ENCODE measurements at places on chromosomes 2 and 18.

GRCh38 chr18:40577239-40577980 is 1377.6 kb upstream of the PIK3C3 start:
- DNase-seq = no peak

- DNase-seq = no peak
Observed at GRCh38 chr2:44713170-44713569, 228.3 kb upstream of the SIX3 start.

DNA sequence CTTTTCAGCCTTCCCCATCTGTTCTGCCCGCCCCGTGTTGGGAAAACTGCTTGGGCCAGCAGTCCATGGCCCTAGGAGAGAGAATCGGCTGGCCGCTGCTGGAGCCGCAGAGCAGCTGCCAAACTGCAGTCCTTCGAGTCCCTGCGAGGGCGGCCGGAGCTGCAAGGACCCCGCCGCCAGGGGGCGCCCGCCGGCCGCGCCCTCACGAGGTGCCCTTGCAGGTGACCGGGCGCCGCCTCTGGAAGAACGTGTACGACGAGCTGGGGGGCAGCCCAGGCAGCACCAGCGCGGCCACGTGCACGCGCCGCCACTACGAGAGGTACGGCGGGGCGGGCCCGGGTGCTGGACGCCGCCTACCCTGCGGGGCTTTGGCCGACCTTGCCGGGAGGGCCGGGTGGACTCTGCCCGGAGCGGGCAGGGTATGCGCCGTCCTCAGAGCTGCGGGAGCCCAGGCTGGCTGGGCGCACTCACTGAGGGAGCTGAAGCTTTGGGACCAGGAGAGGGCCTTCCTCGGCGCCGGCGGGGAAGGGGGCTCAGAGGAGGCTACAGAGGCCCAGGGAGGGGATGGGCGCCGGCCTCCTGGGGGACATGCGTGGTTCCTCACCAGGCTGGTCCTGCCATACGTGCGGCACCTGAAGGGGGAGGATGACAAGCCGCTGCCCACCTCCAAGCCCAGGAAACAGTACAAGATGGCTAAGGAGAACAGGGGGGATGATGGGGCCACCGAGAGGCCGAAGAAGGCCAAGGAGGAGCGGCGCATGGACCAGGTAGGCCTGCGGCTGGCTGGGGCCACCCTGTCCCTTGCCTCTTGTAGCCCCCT is 13.6 kb downstream of the ARID5A start:
- no peak for DNase-seq

- no peak for DNase-seq
Observed at GRCh38 chr18:74326231-74326630, 10.6 kb downstream of the C18orf63 start.

- peak; percentile 54 for DNase-seq
Observed at GRCh38 chr18:21997207-21998143, 171.9 kb upstream of the GATA6 start.

DNA sequence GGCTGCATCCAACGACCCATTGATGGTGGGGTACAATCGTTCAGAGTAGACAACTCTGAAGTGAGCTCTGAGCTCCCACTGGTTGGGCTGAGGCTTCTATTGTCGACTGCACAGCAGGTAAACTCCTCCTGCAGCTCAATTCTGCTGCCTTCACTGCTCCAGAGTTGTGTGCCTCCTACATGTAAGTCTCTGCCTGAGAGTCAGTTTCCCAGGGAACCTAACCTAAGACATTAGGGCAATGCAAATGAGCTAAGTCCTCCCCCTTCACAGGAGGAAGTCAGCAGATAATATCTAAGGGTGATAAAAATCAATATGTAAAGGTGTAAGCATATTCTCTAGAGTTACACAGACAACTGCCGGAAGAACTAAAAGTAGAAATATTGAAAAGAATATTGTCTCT is 22.5 kb upstream of the ACYP2 start:
- DNase-seq = no peak

GRCh38 chr2:23595021-23595420 is 210.0 kb downstream of the KLHL29 start:
- no peak for DNase-seq

- no peak for DNase-seq
Observed at GRCh38 chr2:6881046-6881445, 3.5 kb downstream of the RSAD2 start.

DNA sequence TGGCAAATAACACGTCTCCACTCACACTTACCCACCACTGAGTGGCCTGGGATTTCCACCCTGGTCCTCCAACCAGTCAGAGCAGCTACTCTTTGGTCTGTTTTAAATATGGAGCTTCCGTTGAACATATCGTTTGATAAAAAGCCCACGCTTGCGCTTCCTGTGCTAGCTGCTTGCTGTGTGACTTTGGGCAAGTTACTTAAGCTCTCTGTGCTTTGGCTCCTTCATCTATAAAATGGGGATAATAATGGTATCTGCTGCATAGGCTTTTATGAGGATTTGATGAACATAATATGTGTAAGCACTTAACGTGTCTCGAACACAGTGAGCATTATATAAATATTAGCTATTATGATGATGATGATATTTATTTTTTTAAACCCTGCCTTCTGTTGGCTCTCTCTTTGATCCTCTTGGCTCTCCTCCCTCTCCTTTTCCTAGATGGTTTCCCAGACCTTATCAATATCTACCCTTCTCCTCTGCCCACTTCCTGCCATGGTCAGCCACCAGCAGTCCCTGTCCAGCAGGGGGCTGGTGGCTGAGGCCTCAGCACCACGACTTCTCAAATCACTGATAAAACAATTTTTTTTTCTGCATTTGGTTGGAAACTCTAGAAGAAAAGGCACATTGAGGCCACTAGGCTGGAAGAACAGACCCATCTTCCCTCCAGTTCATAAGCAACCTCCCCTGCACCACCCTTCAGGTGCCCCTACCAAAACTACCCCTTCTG is 191.9 kb downstream of the LOXHD1 start:
- no peak for DNase-seq

DNA sequence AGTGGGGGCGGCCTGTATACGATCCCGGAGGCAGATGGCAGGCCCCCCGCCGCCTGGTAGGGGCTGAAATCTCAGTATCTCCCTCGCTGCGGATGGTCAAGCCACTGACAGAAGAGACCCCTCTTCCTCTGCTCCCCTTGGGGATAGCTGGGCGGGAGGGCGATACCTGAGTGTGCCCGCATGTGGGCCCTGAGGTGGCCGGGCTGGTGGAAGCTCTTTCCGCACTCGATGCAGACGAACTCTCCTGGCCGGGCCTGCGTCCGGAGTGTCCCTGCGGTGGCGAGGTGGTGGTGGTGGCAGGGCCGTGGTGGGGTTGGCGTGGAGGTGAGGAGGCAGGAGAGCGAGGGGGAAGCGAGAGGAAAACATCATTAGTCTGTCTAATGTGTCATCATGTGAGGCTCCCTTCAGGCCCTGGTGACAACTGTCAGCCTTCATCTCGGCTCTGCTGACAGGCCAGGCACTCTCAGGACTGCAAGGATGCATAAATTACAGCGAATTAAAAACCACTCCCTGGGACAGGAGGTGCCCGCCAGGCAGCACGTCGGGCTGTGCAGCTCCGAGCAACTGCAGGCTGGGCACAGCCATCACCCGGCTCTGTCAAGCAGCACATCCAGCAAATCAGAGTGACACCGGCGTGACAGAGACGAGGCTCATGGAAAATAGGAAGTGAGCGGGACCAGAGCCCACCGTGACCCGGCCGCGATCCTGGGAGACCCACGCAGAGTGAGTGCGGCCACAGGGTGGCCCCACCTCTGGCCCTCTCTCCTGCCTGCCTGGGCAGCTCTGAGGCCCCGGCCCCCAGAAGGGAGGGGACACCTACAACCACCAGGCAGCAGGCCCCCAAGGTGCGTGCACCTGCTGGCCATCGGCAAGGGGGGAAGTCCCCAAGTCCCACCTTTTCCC is 123.5 kb downstream of the ZNF516 start:
- DNase-seq = no peak

- no peak for DNase-seq
Observed at GRCh38 chr2:59151805-59152204, 910.7 kb upstream of the FANCL start.

DNA sequence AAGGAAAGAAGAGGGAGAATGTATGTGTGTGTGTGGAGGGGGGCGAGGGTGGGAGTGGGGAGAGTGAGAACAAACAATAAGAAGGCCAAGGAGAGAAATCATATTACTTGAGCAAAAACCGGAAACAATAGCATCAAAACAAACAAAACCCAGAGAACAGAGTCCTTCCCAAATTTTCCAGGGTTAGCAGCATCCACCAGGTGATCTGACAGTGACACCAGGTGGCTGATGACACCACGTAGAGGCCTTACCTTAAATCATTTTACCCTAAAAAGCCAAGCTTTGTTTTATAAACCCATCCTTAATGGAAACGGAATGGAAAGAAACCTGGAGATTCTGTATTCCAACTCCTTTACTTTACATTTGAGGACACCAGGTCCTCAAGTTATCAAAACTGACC is 42.9 kb downstream of the CDCA7 start:
- no peak for DNase-seq

GRCh38 chr2:96580771-96581170 is 44.2 kb downstream of the ARID5A start:
- DNase-seq = no peak

DNA sequence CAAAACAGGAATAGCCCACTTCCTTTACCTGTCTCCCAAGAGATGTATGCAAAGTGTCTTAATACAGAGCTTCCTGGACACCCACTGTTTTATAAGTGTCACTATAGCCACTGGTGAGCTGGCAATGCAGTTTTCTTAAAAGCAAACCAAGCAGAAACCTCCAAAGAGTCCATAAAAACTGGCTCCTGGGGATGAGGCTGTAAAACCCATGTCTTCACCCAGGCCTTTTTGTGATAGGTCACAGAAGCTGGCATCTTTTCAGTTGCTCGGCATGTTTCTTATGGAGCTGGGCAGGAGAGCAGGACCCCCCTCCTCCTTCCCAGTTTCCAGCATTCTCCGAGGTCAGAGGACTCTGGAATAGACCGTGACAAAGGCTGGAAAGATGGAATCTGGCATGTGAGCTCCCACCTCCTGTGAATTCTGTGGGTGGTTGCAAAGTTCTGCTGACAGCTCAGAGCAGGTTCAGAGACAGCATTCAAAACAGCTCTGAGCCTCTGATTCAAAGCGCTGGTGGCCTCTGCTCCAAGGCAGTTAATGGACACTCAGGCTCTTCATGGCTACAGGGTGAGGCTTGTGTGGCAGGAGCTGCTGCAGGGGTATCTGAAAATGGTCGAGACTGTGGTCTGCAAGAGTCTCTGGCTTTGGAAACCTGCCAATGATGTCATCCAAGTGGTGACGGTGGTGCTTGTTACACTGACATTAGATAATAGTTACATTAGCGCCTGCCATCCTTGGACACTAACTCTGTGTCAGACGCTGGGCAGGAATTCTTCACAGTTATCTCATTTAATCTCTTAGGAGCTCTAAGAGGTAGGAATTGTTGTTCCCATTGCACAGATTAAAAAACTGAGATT is 283.4 kb downstream of the CLIP4 start:
- no peak for DNase-seq

- no peak for DNase-seq
Observed at GRCh38 chr2:20484810-20485611, 38.1 kb downstream of the RHOB start.

- DNase-seq = no peak
Observed at GRCh38 chr2:191686729-191687128, 8.8 kb downstream of the NABP1 start.

DNA sequence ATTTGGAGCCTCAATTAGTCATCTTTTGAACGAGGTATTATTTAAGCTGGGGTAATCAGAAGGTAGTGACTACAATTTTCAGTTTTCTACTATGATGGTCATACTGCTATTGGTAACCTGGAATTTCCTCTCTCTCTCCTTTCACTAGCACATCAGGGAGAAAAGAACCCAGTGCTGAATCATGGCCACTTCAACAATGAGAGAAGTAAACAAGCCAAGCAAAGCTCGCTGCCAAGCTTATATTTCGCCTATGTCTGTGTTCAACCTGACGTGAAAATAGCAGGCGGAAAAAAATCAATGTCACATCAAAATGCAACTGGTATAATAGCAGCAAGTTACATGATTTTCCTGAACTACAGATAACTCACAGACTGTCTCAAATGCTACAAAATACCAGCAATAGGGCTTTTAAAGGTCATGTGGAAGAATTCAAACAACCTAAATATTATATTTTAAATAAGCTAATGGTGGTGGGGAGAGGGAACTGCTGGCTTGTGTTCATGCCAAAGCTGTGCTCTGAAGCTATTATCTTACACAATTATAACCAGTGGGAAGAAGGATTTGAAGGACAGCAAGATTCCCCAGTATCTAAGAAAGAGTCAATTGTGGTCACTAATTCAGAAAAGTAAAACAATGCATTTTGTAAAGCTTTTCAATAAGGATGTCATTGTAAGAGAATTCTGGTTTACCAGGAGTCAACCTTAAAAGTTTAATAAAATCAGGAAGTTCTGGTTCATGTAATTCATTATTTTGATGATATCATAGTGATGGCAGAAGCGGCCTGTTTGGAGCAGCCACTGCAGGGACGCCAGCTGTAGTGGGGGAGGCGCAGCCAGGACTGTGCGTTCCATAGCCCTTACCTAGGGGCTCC is 38.0 kb downstream of the RNF152 start:
- DNase-seq = no peak

DNA sequence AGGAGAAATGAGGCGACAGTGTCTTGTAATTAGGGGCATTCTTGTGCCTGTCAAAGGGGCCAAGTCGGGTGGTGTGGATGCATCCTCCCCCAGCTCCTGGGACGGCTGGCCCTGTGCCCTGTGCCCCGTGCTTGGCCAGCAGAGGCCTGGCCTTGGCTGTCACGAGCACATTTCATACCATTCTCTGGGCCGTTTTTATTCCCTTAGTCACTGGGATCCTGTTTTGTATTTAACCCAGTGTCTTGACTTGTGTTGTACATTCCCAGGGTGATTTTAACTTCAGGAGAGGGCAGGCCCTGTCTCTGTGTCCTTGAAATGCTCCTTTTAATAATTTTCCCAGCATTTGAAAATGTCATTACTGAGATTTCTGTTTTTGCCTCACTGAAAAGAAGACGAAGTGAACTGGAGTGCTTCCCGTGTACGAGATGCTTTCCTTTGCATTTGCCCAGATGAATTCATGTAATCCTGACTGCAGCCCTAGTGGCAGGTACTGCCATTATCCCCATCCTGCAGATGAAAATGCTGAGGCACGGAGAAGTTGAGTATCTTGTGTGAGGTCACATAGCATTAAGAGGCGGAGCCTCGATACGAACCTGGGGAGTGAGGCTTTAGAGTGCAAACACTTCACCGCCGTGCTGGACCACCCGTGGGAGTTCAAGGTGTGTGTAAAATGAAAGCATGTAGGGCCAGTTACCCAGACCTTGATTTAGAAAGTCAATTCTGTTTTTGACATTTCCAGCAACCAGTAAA is 57.0 kb downstream of the SH3RF3 start:
- DNase-seq = no peak

DNA sequence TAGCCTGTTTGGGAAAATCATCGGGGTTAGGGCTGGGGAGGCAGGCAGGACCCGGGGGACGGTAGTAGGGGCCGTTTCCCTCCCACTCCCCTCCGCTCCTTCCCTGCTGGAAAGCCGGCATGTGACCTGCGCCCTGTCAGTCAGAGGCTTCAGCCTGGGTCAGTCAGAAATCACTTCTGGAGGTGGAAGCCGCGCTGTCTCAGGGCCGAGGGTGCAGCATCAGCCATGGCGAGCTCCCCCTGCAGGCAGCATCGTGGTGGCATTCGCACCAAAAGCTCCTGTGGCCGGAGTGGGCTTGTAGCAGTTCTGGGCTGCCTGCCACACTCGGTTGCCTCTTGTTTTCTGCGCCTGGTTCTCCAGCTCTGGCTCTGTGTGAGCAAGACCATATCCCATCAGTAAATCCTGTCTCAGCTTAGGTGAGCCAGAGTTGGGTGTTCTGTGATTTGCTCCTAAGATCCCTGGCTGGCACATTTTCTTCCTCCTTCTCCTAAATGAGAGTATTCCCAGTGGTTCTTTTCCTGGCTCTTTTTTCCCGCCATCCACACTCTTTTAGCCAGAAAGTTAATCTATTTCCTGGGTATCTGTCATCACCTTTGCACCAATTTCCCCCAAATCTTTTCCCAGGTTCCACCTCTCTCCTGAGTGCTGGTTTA is 123.9 kb upstream of the CD302 start:
- DNase-seq = no peak

All from Caki2 (cell line).